ENCODE measurements at places on chromosomes 3 and 15.
A peak's percentile ranks its signal among the peaks of the same experiment; 100 is the strongest.

GRCh38 chr3:150390087-150390486 is 18.0 kb upstream of the TSC22D2 start:
- no peak for DNase-seq

- DNase-seq, result no peak
These were observed 38.8 kb upstream of the DLG1 start for GRCh38 chr3:197337214-197337613.

GRCh38 chr3:195708626-195709481 is 11.9 kb upstream of the MUC20 start:
- no peak for DNase-seq

- DNase-seq, result peak; percentile 69
These were observed 4.9 kb downstream of the HACD3 start for GRCh38 chr15:65535192-65535591.

DNA sequence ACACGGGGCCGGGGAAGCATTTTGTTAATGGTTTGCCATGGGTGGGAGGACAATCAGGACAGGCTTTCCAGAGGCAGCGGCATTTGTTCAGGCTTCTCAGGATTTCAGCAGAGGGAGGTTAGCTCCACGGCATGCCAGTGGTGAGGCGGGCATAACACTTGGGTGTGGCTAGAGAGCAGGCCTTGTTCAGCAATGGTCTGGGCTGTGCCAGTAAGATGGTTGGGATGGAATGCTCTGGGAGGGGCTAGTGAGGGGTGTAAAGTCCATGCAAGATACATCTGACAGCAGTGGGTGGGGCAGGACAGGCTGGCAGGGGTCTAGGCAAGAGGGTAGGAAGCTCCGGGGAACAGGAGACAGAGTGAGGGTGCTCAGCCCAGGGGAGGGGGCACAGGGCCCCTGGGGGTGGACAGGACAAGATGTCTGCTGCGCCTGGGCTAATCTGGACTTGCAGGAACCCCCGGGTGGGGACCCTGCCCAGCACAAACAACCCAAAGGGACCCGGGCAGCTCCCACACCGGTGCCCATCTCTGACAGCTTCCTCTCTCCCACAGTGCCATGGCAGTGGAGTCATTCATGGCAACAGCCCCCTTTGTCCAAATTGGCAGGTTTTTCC is 8.4 kb downstream of the TMEM43 start:
- no peak for DNase-seq

DNA sequence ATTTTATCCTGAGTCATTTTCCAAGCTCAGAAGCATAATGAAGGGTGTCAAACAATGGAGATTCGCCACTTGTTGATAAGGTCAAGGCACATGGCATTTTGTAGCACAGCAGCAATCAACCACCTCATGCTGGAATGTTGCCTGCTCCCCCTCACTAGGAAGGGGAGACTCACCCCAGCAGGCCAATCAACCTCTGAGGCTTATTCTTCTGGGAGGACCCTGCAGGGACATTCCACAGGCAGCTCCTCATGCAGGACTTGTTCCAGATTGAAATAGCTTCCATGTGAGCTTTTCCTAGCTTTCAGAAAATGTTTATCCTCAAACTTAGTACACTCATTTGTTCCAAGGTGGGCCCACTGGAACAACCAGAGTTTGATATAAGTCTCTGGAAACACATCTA is 77.6 kb downstream of the SSR3 start:
- peak; percentile 30 for DNase-seq

- DNase-seq, result no peak
These were observed 7.5 kb downstream of the DET1 start for GRCh38 chr15:88538972-88539371.

DNA sequence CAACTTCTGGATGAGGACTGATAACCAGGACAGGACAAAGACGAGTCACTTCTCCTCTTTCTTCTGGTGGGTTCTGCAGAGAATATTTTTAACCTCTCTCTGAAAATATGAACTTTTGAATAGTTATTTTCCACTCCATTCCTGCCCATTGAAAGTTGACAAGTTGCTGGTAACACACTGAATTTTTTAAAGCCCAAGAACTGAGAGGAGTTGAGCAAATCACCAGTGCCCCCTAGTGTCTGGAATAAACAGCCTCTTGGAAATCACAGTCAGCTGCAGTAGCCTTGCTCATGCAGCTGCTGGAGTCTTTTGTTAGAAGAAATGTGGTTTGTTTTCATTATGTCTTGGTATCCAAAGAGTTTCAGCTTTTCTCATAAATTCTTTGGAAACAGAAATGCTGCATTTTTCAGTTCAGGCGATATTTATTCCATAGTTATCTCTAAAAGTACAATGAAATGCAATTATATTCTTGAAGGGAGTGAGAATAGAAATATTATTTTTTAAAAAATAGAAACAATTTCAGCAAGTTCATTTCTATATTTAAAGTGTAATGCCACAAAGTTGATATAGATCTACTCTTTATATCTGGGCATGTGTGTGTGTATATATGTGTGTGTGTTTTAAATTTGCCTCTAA is 741.0 kb upstream of the CBLB start:
- DNase-seq, result peak; percentile 92

GRCh38 chr15:70095408-70096214 is 2.1 kb downstream of the TLE3 start:
- DNase-seq, result no peak

Measured in iris pigment epithelial cell (primary cell).